Activated T-cell treated with anti-CD3 and anti-CD28 coated beads, Interleukin-2, amount 50 U/mL, for 1 hour (primary cell): ENCODE measurements at places on chromosomes 1 and 21.
A peak's percentile ranks its signal among the peaks of the same experiment; 100 is the strongest.

DNA sequence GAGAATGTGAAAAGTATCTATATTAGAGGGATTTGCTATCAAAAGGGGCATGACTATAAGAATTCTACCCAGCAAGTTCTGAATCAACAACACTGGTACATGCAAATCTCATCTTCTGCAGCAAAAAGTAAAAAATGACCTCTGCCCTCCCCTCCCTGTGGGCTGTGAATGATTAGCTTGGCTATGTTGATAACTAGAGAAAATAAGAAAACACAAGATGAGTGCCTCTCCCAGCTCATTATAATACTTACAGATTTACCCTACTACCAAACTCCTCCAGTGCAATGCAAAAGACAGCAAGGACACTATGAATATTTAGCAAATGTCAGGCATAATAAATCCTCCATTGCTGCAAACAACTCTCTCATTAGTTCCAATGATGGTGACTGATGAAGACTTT is 102.4 kb downstream of the SLC45A1 start:
- no peak for DNase-seq

- no peak for DNase-seq
Observed at GRCh38 chr1:180175291-180175690, 20.6 kb downstream of the QSOX1 start.

DNA sequence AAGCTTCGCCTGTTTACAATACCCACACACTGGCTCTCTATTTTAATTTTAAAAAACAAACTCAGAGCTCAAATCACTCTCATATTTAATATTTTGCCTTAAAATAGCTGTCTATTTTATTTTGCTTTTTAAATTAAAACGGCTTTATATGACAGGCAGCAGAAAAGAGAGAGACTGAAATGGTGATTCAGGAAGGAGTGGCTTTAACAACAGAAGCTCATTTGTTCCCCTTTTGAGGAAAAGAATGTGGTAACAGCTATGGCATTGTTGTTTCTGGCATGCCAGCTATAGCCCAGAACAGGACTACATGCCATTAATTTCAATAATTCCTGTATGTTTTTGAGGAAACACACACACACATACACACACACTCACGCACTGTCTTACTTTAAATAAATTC is 234.2 kb upstream of the PTBP2 start:
- no peak for DNase-seq

GRCh38 chr1:198620951-198621824 is 17.7 kb upstream of the PTPRC start:
- DNase-seq = peak; percentile 68

DNA sequence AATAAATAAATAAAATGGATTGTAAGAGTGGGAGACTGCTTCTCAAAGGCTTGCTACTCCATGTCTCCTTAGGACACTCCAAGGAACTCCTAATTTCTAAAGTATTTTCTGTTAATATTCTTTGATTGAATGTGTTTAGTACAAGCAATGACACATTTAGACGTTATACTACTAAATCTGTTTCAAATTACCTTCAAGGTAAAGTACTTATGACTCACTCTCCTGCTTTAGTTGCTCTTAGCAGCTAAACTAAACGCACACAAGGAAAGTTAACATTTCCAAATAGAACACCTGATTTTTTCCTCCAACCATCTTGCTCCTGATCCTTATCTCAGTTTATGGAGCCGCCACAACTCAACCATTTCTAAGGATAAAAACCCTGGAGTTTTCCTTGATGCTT is 969.8 kb upstream of the ADGRL4 start:
- DNase-seq = no peak

- DNase-seq = no peak
Observed at GRCh38 chr1:15690317-15690716, 6.2 kb downstream of the PLEKHM2 start.

- no peak for DNase-seq
Observed at GRCh38 chr21:41115851-41116250, 52.1 kb upstream of the BACE2 start.

GRCh38 chr1:55539652-55540512 is 324.7 kb upstream of the USP24 start:
- DNase-seq = no peak

DNA sequence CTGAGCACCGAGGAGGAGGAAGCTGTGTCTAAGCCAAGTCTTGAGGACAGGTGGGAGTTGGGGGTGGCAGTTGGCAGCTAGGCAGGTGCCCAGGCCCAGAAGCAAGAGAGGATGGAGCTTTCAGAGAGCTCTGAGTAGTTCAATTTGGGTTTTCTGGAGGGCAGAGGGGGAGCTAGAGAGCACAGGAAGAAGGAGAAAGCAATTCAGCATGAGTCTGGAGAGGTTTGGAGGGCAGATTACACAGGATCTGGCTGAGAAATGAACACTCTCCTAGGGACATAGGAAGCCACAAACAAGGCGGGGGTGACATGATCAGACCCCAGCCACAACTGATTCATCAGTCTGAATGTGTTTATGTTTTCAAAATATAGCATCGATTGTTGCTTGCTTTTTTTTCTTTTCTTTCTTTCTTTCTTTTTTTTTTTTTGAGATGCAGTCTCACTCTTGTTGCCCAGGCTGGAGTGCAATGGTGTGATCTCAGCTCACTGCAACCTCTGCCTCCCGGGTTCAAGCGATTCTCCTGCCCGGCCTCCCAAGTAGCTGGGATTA is 23.8 kb downstream of the PTPRF start:
- DNase-seq = no peak

- DNase-seq = no peak
Observed at GRCh38 chr1:184028854-184029623, 8.5 kb downstream of the COLGALT2 start.

DNA sequence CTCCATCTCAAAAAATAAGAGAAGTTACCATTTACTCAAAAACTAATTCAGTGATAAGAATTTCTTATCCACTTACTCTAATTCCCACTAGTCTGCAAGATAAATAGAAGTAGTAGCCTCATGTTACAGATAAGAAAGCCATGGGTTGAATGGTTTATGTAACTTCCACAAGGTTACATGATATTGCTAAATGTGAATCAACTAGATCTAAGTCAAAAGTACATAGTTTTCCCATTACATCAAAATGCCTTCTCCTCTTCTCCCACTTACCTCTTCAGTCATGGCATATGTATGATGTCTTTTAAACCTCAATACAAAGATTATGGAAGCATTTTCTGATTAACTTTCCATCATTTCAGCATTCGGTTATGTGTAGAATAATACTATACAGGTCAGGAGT is 108.5 kb downstream of the ASH1L start:
- no peak for DNase-seq

GRCh38 chr1:12040457-12041051 is 21.3 kb downstream of the MIIP start:
- no peak for DNase-seq

DNA sequence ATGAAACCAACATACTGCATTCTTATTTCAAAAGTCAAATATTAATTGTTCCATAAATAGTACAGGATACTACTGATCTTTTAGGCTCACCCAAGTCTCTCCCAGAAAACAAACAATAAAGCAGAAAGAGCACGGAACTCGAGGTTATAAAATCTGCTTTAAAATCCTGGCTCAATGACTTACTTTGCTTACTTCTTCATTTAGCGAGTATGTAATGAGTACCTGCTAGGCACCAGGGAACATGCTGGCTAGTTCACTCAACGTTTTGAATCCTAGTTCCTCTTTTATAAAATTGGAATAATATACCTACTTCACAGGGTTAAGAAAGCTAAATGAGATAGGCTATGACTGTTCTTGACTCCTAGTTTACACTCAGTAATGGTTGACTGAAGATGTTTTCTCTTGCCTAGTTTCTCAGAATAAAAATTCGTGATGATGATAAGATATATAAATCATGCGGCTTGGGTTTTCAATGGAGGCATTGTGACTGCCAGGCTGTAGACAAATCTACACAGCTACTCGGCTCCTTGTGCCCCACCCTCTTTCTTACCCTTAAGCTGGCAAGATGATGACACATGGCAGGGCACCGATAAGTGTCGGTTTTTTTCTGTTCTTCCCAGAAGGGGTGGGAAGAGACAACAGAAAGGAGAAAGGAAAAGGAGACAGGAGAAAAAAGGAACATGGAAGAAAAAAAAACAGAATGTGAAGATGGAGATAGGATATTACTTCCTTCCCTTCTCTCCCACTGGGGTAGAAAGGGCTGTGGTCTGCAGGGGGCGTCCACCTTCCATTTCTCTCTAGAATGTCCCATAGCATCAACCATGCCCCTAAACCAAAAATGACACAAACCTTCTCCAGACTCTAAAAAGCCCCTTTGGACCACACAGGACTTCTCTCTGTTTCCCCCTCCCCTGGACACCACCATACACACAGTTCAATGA is 507.1 kb downstream of the SMYD3 start:
- DNase-seq = no peak

DNA sequence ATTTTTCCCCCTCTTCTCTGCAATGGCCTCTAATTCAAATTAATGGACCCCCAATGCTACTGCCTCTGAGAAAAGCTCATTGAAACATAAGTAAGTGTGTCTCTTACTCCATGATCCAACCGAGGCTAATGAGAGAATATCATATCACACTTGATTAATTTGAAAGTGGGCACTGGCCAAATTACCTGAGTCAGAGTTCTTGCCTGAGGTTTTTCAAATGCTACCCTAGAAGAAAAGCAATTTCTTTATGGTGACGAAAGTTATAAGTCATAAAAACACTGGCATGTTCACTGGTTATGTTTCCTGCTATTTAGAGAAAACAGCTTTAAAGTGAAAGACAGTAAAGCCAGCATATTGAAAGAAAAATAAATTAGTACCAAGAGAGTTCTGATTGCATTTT is 368.8 kb upstream of the TMPRSS15 start:
- no peak for DNase-seq

- no peak for DNase-seq
Observed at GRCh38 chr1:205317311-205317917, 4.1 kb downstream of the NUAK2 start.

DNA sequence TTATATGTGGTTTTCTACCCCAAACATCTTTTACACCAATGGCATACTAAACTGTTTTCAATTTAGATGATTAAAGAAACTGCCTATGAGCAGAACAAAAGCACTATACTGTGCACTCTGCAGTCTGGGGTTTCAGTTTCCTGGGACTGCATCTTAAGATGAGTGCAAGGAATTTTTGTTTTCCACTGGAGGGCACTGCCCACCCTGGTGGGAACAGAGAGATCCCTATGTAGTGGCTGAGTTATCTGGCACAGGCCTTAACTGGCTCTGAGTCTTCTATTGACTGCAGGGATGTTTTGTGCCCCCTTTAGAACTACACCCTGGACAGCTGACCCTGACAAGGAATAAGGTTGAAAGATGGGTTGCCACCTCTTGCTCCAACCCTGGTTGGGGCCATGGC is 12.0 kb downstream of the PROK1 start:
- no peak for DNase-seq
